ENCODE measurements at places on chromosomes 2 and 18.

DNA sequence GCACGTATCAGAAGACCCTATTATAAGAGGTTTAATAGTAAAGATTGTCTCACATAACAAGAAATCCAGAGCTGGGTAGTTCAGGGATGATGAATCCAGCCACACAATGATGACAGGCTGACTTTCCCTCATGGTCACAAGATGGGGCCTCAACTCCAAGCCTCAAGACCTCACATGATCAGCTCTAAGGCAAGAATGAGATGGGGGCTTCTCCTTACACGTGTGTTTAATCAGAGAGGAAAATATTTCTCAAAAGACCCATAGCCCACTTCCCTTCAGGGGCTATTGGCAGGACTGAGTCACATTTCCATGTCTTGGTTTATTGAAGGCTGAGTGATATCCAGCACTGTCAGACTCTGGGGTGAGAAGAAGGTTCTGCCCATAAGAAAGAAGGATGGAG, 100.2 kb upstream of the FOSL2 start:
- DNase-seq: peak; percentile 51

DNA sequence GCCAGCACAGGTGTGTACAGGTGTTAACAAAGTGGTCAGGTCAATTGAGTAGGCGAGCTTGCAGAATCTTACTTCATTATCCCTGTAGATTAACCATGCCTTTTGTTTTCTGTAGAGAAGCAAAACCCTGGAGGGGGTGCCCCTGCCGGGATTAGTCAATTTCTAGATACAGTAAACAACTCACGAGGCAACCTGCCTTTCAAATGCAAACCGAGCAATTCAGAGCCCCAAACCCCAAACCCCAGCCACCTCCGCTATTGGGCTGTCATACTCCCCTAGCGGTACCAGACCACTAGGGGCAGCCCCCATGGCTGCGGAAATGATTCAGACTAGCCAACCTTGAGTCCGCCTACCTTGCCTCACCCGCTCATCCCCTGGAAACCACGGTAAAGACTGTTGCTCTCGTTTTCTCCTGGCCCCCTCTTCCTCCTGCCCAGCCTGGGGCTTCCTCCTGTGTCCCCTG, 61.4 kb upstream of the KIF5C start:
- no peak for DNase-seq

GRCh38 chr18:79944126-79944731, 7.2 kb downstream of the SLC66A2 start:
- DNase-seq: no peak

DNA sequence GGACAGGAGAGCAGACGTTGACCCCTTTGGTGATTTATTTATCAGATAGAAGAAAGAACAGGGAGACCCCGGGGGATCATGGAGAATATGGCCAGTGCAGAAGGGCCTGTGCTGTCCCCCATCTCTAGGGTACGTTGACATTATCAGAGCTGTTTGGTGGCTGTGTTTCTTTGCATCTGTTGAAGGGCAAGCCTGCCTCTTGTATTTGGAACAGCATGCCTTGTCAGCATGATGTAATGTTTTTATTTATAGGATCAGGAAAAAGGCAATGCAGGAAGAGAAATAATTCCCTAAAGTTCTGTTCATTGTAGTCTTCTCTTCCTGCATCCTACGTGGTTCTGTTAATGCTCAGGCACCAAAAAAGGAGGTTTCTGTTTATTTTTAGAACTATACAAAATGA, 49.8 kb upstream of the CABYR start:
- peak; percentile 13 for DNase-seq

- peak; percentile 14 for DNase-seq
These were observed 651.1 kb upstream of the ID2 start for GRCh38 chr2:8030573-8031303.

GRCh38 chr2:67652679-67653078, 255.5 kb downstream of the ETAA1 start:
- DNase-seq: no peak

- DNase-seq: no peak
These were observed 16.4 kb downstream of the SLC66A2 start for GRCh38 chr18:79935098-79935480.

- no peak for DNase-seq
These were observed 1195.1 kb upstream of the CHAC2 start for GRCh38 chr2:52572469-52572894.

DNA sequence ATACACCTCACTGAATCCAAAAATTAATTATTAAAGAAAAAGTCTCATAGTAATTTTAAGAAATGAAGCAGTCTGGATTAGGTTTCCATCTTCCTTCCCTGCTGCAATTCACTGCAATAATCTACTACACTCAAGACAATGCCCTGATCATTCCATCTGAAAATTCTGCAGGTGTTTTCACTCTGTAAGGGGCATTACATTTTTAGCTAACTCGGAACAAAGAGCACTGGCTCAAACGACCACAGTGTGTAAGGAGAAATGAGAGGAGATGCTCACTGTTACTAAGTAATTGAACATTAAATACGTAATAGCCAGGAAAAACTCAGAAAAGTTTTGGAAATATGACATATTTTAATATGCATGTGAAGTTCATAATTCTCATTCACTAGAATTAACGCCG, 1.3 kb downstream of the B4GALT6 start:
- DNase-seq: no peak

- DNase-seq: no peak
These were observed 21.5 kb downstream of the NFE2L2 start for GRCh38 chr2:177243073-177243472.
